H54 (cell line): ENCODE measurements at places on chromosomes 3 and 15.
A peak's percentile ranks its signal among the peaks of the same experiment; 100 is the strongest.

DNA sequence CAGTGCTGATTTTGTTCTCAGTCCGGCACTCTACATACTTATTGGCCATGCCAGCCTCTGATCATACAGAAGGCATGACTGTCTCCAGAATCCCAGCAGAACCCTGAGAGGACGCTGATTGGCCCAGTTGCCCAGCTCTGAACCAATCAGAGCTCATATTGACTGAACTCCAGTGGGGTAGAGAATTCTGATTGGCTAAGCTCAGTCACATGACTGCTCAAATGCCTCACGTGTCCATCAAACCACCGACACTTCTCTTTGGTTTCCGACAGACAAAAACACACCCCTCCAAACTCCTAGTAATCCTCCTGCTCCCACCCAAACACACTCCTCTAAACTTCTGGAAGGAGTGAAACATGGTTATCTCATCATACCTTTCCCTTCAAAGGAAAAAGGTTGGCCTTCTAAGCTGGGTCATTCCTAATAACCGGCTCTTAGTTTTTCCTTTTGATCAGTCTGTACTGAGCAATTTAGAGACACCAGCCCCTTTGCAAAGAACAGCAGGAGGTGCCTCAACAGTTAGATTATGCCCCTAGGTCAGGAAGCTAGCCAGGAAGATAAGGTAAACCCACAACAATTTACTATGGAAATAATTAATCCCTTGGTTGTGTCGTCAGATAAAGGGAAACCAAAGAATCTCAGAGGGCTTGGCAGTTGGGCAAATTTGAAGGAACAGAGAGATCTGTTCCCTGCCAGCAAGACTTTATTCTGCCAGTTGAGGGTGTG lies 187.8 kb downstream of the TLE3 start:
- DNase-seq: peak; percentile 25

- no peak for DNase-seq
Observed at GRCh38 chr3:175378348-175378747, 519.2 kb downstream of the NAALADL2 start.

GRCh38 chr3:131568460-131568859 lies 65.7 kb upstream of the MRPL3 start:
- DNase-seq: no peak

DNA sequence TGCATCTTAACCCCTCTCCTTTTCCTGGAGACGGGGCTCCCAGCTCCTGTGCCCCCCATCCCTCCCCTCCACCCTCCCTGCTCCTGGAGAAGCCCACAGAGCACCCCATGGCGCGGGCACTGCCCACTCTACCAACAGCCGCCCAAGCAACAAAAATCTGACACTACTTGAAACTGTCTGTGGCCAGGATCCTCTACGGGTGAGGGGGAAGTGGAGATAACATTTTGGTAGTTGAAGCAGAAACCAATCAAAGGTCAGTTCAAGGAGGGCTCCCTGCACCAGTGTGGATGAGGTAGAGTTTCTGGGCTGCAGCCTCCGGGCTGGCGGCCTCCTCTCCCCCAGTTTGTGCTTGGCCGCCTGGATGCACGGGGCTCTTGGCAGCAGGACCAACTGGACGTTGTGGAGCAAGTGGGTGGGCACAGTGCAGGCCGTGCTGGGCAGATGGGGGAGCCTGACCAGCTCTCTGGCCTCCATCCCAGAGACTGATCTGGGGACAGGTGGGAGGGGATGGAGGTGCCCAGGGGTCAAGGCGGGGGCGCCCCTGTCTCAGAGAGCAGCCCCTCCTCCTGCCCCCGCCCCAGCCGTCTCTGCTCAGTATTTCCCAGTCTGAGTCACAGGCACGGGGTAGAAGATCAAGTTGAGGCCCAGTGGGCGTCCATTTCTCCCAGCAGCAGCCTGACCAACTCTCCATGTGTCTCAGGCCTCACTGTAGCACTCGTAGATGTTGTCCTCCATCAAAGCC lies 12.8 kb downstream of the H1-8 start:
- no peak for DNase-seq

DNA sequence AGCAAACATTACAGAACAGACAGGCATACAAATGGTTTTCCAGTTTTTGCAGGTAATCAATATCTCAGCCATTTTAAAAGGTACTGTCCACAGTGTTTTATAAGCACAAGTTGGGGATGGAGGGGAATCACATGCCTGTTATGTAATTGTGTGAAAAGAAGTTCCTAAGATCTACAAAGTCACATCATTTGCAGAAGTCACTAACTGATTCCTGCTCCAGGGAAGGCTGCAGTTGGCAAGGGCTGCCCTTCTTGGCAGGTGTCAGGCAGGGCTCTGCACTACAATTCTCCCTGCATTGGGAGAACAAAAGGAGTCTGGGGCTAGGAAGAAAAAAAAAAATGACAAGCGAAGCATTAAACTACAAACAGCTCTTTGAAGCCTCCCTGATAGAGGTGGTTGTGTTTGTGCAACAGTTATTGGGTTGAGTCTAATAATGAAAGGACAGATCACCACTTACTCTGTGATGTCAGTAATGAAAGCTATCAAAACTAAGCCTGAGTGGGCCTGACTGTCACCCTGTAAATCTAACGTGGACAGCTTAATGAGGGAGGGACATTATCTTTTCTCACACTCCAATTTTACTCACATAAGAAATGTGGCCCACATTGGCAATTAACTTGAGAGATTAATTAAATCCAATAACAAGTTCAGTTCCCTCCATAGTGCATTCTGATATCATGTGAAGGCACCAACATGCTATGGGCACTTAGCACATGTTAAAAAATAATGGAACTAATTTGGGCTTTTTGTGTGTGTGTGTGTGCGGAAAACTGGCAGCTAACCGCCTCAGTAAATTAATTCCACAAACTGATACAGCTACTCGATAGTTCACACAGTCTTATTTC lies 242.9 kb downstream of the FHIT start:
- no peak for DNase-seq

GRCh38 chr3:175670557-175670956 lies 811.4 kb downstream of the NAALADL2 start:
- DNase-seq: no peak

GRCh38 chr3:131107637-131108433 lies 81.2 kb downstream of the NEK11 start:
- no peak for DNase-seq

DNA sequence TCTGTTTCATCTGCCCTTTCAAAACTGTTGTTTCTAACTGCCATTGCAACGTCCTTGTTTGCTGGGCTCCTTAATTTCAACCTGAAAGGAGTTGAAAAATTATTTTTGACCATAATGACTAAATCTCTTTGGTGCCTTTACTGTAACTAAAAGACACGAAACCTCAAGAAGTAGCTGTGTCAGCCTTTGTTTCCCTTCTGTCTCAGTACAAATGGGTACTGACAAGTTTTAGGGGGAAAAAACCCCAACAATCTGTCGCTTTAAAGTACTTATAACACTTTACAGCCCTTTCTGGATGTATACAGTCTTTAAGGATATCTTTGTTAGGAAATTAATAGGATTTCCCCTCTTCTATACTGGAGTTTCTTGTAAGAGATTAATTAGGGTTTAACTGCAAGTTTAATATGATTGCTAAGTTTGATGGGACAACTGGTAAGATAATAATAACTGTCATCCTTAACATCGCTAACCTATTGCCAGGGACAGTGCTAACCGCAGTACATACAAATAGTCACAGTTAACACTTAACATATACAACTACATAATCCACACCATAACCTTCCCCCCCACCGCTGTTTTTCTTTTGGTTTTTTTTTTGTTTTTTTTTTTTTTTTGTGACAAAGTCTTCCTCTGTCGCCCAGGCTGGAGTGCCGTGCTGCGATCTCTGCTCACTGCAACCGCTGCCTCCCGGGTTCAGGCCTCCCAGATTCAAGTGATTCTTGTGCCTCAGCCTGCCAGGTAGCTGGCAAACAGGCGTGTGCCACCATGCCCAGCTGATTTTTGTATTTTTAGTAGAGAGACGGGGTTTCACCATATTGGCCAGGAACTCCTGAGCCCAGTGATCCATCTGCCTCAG lies 1.7 kb downstream of the GXYLT2 start:
- no peak for DNase-seq

- no peak for DNase-seq
Observed at GRCh38 chr3:119588112-119588511, 8.8 kb downstream of the ADPRH start.

- no peak for DNase-seq
Observed at GRCh38 chr15:48086133-48086532, 34.7 kb upstream of the SLC24A5 start.

DNA sequence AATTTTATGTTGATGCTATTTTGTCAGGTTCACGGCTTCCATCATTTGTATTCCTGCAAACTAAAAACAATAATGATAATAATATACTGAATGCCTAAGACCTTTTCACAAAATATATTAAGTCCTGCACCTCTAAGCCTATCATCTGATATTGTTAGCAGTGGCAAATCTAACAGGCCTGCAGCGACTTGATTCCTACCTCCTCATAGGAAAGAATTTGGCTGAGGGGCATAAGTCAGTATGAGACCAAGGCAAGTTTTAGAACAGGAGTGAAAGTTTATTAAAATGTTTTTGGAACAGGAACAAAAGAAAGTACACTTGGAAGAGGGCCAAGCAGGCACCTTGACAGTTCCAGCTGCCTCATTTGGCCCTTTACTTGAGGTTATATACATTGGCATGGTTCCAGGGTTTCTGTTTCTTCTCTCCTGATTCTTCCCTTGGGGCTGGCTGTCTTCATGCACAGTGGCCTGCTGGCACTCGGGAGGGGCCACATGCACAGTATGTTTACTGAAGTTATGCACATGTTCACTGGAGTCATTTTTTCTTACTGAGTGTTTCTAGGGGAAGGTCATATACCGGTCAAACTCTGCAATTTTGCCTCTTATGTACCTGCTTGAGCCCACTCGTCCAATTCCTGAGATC lies 418.1 kb downstream of the EPHA6 start:
- no peak for DNase-seq

- peak; percentile 19 for DNase-seq
Observed at GRCh38 chr3:99842826-99843589, 25.3 kb downstream of the CMSS1 start.

- DNase-seq: no peak
Observed at GRCh38 chr3:152202976-152203626, 65.6 kb upstream of the MBNL1 start.

GRCh38 chr15:71437404-71437803 lies 322.1 kb downstream of the THSD4 start:
- DNase-seq: no peak

- no peak for DNase-seq
Observed at GRCh38 chr3:99845999-99846398, 28.3 kb downstream of the CMSS1 start.

- DNase-seq: no peak
Observed at GRCh38 chr15:37094915-37095711, 5.2 kb downstream of the MEIS2 start.

DNA sequence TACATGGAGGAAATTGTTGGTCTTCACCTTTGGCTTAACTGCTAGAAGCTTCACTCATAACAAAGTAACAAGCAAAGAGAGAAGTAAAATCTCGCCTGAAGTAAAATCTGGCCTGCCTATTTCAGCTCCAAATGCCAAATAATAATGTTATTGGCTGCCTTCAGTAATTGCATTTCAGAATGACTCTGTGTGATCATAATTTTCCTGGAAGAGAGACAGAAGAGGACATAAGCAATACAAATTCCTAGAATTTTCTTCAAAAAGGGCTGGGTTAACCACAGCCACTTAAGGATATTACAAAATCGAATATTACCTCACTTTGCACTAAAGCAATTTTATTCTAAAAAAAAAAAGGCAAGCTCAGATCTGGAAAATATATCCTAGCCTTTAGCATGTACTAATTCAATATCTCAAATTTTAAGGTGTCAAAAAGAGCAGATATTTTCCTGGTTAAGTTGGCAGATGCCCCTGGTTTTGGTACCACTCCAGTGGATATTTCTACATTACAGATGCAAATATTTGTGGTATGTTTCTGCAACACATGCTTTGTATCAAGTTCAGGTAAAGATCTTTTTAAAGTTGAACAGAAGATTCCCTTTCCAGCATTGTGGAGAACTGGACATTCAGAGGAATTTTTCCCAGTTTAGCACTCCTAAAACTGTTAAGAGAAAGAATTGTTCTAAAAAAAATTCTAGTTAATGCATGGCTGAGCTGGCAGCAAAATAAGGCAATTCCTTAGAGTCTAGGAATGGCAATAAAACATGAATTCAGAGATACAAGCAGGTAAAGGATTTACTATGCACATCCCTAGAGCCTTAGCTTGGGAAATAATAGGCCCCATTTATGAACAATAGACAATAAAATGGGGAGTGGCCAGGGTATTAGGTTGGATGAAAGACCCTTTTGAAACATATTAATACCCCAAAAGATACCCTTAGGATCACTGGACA lies 116.7 kb downstream of the STAC start:
- DNase-seq: no peak

DNA sequence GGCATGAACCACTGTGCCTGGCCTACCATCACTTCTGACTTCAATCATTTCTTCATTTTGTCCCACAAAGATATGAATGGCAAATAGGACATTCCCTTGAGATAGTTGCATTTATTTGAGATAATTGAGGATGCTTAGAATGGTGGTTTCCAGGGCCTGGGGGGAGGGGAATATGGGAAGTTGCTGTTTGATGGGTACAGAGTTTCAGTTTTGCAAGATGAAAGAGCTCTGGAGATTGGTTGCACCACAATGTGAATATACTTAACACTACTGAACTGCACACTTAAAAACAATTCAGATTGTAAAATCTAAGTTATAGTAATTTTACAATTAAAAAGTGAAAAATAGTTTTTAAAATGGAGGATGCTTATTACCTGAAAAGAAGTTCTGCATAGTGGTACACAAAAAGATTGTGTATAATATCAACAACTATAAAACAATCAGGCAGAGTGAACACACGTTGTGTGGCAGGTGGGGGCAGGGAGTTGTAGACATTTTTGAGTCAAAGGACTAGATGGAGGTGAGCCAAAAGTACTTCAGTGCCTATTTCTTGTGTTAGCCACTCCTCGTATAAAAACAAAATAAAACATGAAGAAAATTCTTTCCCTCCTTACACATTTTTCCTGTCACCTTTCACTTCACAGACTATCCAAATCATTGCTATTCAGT lies 18.5 kb upstream of the RIOX2 start:
- no peak for DNase-seq

DNA sequence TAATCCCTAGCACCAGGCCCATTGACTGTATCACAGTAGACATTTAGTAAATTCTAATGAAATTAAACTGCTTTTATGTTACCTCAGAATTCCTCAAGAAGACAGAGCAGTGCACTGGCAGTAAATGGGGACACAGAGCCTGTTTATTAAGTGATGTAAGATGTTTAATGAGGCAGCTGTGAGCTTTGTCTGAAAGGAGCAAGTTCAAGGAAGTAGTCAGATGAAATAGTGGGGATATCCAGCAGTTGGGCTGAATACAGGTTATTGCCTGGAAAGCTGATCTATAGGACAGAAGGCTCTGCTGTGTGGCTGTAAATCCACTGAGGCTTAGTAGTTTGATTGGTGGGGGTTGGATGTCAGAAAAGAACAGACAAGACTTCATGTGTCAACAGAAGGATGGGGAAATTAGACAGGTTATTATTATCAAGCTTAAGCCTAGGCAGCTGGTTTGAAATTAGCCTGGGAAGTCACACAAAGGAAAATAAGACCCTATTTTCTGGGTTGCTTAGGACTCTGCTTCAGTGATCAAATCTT lies 62.2 kb downstream of the PFN2 start:
- no peak for DNase-seq
